Activated T-cell treated with anti-CD3 and anti-CD28 coated beads, Interleukin-2, amount 50 U/mL, for 72 hours (primary cell): ENCODE measurements at places on chromosomes 5 and 9. TPM values are rescaled to one million over a fixed set of nuclear protein-coding genes. Genes with fewer than 3 reads are reported as not detected.
A peak's percentile ranks its signal among the peaks of the same experiment; 100 is the strongest.

PCDHA9 gene
- not detected for total RNA-seq

DNA sequence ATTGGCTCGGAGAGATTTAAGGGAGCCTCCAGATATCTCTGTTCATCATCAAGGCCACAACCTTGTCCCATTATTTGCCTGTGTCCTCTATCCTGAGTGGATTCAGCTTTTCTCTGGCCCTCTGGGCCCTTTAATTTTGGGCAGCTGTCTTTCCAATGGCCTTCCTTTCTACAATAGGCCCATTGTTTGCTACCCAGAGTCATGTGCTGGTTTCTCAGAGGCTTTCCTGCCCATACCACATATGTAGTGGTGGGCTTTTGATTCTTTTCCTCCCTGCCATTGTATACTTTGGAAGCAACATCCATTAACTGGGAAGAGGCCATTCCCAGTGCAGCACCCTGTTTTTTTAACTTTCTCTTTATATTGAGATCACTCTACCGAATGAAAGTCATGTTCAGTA lies 233.9 kb upstream of the SGCD start:
- no peak for DNase-seq
- H3K27ac ChIP-seq: no peak overlapping the region
- no peaks in the 10 kb centered on the region for H3K27me3 ChIP-seq
- H3K4me3 ChIP-seq: no peak overlapping the region
- H3K4me1 ChIP-seq: no peaks in the 10 kb centered on the region

RFESD gene
- total RNA-seq: 4.0 TPM

HRCT1 gene
- not detected for total RNA-seq

- no peak overlapping the region for H3K4me3 ChIP-seq
- H3K36me3 ChIP-seq: peaks cover 2% of the 10 kb centered on the region
- H3K4me1 ChIP-seq: no peaks in the 10 kb centered on the region
- DNase-seq: no peak
- no peak overlapping the region for H3K27ac ChIP-seq
- no peaks in the 10 kb centered on the region for H3K27me3 ChIP-seq
Measured at GRCh38 chr9:130626249-130626996, 38.0 kb upstream of the PRDM12 start.

DNA sequence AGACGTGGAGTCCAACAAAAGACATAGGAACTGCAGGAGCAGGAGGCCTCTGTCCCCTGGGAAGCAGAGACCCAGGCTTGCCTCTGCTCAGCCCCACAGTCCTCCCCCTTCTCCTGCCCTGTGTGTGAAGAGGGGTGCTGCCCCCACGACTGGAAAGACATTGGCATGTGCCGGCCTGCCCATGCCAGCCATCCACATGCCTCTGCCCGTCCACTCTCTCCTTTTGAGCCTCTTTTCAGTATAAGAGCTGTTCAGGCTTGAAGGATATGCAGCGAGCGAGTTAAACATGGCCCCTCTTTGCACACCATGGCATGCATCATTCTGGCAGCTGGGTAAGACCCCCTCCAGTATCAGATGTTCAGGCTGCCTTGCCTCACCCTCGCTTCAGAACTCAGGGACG lies 159.7 kb upstream of the OTULINL start:
- H3K4me1 ChIP-seq: peaks cover 46% of the 10 kb centered on the region
- no peak overlapping the region for H3K27ac ChIP-seq
- H3K36me3 ChIP-seq: no peaks in the 10 kb centered on the region

GRCh38 chr5:175281714-175282113 lies 162.3 kb downstream of the DRD1 start:
- H3K4me3 ChIP-seq: no peak overlapping the region
- DNase-seq: no peak
- H3K4me1 ChIP-seq: no peaks in the 10 kb centered on the region
- H3K27ac ChIP-seq: no peak overlapping the region
- no peaks in the 10 kb centered on the region for H3K36me3 ChIP-seq

DNA sequence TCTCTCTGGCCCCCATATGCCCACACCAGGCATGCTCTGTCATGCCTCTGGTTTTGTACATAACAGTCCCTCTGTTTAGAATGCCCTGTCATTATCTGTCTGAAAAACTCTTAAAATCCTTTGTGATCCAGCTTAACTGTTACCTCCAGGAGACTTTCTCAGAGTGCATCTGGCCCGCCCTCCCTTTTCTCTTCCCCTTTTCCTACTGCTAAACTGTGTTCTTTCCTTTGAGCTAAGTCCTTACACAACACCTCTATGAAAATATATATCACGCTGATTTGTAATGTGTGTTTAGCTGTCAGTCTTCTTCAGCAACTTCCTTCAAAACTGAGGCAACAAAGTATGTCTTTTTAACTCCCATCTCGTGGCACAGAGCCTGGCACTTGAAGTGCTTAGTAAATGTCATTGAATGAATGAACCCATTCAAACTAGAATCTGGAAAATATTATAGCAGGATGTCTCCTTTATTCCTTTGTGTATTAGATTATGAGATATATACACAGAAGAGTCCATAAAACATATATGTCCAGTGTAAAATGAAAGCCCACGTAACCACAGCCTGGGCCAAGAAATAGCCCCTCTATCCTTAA lies 166.2 kb upstream of the KLF9 start:
- no peak overlapping the region for H3K4me3 ChIP-seq
- H3K27me3 ChIP-seq: no peaks in the 10 kb centered on the region
- peaks cover 19% of the 10 kb centered on the region for H3K4me1 ChIP-seq
- DNase-seq: no peak

GRCh38 chr5:52896534-52897237 lies 92.5 kb upstream of the ITGA2 start:
- H3K27me3 ChIP-seq: no peaks in the 10 kb centered on the region
- H3K4me3 ChIP-seq: no peak overlapping the region
- H3K4me1 ChIP-seq: no peaks in the 10 kb centered on the region
- peaks cover 2% of the 10 kb centered on the region for H3K36me3 ChIP-seq

PRDM9 gene
- total RNA-seq: not detected

OR1Q1 gene
- 0.26 TPM for total RNA-seq

DNA sequence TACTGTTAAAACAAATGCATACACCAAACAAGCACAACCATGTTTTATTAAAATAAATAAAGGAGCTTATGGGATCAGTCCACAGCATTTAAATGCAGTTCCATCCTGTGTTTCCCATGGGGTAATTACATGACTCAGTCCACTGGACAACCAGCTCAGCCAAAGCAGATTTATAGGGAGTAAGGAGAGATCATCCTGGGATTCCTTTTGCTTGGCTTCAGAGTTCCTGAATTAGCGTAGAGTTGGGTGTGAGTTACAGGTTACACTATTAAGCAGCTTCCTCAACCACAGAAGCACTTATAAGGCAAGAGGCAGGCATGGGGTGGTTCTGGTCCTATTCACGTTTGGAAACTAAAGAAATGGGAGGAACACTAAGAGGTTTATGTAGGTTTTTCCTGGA lies 381.1 kb upstream of the ACTBL2 start:
- H3K36me3 ChIP-seq: peaks cover 1% of the 10 kb centered on the region
- no peaks in the 10 kb centered on the region for H3K27me3 ChIP-seq
- H3K27ac ChIP-seq: no peak overlapping the region
- no peak for DNase-seq
- no peak overlapping the region for H3K4me3 ChIP-seq
- H3K4me1 ChIP-seq: no peaks in the 10 kb centered on the region

- H3K4me1 ChIP-seq: peaks cover 6% of the 10 kb centered on the region
- DNase-seq: no peak
- no peak overlapping the region for H3K27ac ChIP-seq
- no peaks in the 10 kb centered on the region for H3K36me3 ChIP-seq
Measured at GRCh38 chr9:100064872-100065581, 33.8 kb downstream of the ERP44 start.

DNA sequence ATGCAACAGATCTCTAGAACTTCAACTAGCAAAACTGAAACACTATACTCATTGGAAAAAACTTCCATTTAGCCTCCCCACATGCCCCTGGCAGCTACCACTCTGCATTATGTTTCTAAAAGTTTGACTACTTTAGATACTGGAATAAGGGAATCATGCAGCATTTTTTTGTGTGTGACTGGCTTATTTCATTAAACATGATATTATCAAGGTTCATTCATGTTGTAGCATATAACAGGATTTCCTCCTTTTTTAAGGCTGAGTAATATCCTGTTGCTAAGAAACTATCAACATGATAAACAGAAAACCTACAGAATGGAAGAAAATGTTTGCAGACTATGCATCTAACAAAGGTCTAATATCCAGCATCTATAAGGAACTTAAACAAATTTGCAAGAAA lies 597.9 kb downstream of the DMRTA1 start:
- no peaks in the 10 kb centered on the region for H3K4me1 ChIP-seq
- H3K36me3 ChIP-seq: no peaks in the 10 kb centered on the region
- DNase-seq: no peak
- H3K27ac ChIP-seq: no peak overlapping the region
- no peak overlapping the region for H3K4me3 ChIP-seq

GRCh38 chr5:1867815-1868143 lies 14.9 kb downstream of the IRX4 start:
- no peak overlapping the region for H3K4me3 ChIP-seq
- H3K27me3 ChIP-seq: peaks cover 8% of the 10 kb centered on the region
- DNase-seq: no peak
- H3K4me1 ChIP-seq: no peaks in the 10 kb centered on the region
- no peaks in the 10 kb centered on the region for H3K36me3 ChIP-seq

NACC2 gene
- 8.4 TPM for total RNA-seq

ANKRD31 gene
- 0.65 TPM for total RNA-seq

GRCh38 chr5:149915392-149916260 lies 29.0 kb downstream of the PDE6A start:
- H3K4me3 ChIP-seq: no peak overlapping the region
- H3K36me3 ChIP-seq: no peaks in the 10 kb centered on the region
- no peak overlapping the region for H3K27ac ChIP-seq
- peaks cover 20% of the 10 kb centered on the region for H3K27me3 ChIP-seq

- H3K4me3 ChIP-seq: no peak overlapping the region
- H3K36me3 ChIP-seq: no peaks in the 10 kb centered on the region
- H3K4me1 ChIP-seq: no peaks in the 10 kb centered on the region
- H3K27me3 ChIP-seq: no peaks in the 10 kb centered on the region
Measured at GRCh38 chr5:174195517-174195916, 150.0 kb downstream of the NSG2 start.

GRCh38 chr9:2859776-2860379 lies 16.0 kb upstream of the PUM3 start:
- H3K27ac ChIP-seq: no peak overlapping the region
- no peaks in the 10 kb centered on the region for H3K36me3 ChIP-seq
- peaks cover 38% of the 10 kb centered on the region for H3K27me3 ChIP-seq
- no peak overlapping the region for H3K4me3 ChIP-seq

- H3K4me1 ChIP-seq: no peaks in the 10 kb centered on the region
- H3K27me3 ChIP-seq: no peaks in the 10 kb centered on the region
- H3K36me3 ChIP-seq: no peaks in the 10 kb centered on the region
- DNase-seq: no peak
- no peak overlapping the region for H3K27ac ChIP-seq
Measured at GRCh38 chr9:84867186-84867585, 197.7 kb downstream of the NTRK2 start.

- no peak overlapping the region for H3K27ac ChIP-seq
- H3K4me3 ChIP-seq: no peak overlapping the region
- no peaks in the 10 kb centered on the region for H3K27me3 ChIP-seq
- peaks cover 17% of the 10 kb centered on the region for H3K36me3 ChIP-seq
Measured at GRCh38 chr5:40365342-40366330, 314.1 kb upstream of the PTGER4 start.

GRCh38 chr5:168683247-168683926 lies 104.2 kb upstream of the PANK3 start:
- peak overlapping the region; percentile 58 for H3K4me3 ChIP-seq
- peak; percentile 51 for DNase-seq
- peaks cover 31% of the 10 kb centered on the region for H3K4me1 ChIP-seq
- no peaks in the 10 kb centered on the region for H3K36me3 ChIP-seq
- H3K27me3 ChIP-seq: no peaks in the 10 kb centered on the region

- DNase-seq: no peak
- no peaks in the 10 kb centered on the region for H3K36me3 ChIP-seq
- H3K27me3 ChIP-seq: no peaks in the 10 kb centered on the region
- peaks cover 25% of the 10 kb centered on the region for H3K4me1 ChIP-seq
Measured at GRCh38 chr5:56272765-56273164, 39.6 kb upstream of the ANKRD55 start.

DNA sequence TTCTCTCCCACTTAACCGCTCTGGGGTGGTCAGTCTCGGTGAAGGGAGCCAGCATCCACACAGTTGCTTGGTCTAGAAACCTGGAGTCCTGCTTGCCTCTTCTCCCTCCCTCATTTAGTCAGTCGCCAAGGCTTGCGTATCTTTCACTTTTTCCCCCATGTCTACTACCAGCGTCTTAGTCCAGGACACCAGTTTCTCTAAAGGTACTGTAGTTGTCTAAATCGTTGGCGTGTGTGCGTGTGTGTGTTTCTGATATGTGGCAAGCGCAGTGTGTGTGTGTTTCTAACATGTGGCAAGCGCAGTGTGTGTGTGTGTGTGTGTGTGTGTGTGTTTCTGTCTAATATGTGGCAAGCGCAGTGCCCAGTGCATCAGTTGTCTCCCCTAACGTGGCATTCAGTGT lies 641 bp downstream of the ATP6V1G1 start:
- peaks cover 55% of the 10 kb centered on the region for H3K4me1 ChIP-seq
- H3K36me3 ChIP-seq: peaks cover 13% of the 10 kb centered on the region
- H3K4me3 ChIP-seq: peak overlapping the region; percentile 91
- H3K27ac ChIP-seq: peak overlapping the region; percentile 100
- H3K27me3 ChIP-seq: no peaks in the 10 kb centered on the region
- DNase-seq: no peak
